ENCODE measurements at places on chromosomes 1 and 21.

DNA sequence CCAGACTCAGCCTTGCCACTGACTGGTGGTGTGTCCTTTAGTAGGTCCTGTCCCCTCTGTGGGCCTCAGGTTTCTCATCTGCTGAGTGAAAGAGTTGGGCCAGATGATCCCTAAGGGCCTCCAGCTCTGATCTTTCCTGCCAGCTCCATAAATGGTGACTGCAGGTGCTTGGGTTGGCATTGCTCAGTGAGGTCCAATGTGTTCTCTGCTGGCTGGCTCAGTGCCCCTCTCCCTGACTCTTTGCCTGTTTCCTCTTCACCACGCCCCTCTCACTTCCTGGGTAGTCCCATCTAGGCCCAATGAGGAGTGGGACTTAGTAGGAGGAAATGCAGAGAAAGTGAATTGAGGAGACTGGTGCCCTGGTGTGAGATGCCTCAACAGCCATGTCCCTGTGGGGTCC, 36.6 kb downstream of the UBE2T start:
- no peak for DNase-seq

GRCh38 chr1:236035681-236036101, 29.2 kb downstream of the NID1 start:
- no peak for DNase-seq

DNA sequence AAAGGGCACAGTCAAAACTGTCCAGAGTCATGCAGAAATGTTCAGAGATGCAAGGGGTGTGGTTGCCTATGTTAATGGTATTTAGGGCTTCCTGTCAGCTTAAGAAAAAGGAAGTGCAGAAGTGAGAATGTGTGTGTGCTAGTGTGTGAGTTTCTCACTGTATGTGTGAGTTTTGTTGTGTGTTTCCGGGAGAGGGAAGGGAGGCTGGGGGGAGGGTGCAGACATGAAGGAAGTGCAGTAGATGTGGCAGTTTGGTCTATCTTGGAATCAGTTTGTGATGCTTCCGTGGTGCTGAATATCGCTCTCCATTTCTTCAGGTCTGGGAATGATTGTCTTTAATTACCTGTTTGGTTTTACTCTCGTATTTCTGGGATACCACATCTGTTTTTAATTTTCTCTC, 16.5 kb upstream of the ATP6V1G3 start:
- DNase-seq, result peak; percentile 81

DNA sequence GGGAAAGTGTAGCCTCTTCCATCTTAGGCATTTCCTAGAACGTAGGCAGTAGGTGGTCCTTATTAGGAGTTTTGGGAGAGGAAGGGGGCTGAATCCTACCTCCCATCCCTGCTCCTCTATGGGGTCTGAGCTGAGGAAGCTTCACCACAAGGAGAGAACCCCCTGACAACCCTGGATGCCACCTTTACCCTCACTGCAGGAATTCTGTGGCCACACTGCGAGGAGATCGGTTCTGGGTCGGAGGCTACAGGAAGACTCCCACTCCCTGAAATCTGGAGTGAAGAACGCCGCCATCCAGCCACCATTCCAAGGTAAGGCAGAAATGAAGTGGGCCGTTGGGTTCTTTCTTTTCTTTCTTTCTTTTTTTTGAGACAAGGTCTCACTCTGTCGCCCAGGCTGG, 1.5 kb downstream of the MX1 start:
- DNase-seq, result no peak

- DNase-seq, result no peak
Observed at GRCh38 chr1:171850651-171851350, 9.5 kb downstream of the DNM3 start.

GRCh38 chr1:157088607-157089006, 11.0 kb downstream of the ETV3L start:
- DNase-seq, result no peak

DNA sequence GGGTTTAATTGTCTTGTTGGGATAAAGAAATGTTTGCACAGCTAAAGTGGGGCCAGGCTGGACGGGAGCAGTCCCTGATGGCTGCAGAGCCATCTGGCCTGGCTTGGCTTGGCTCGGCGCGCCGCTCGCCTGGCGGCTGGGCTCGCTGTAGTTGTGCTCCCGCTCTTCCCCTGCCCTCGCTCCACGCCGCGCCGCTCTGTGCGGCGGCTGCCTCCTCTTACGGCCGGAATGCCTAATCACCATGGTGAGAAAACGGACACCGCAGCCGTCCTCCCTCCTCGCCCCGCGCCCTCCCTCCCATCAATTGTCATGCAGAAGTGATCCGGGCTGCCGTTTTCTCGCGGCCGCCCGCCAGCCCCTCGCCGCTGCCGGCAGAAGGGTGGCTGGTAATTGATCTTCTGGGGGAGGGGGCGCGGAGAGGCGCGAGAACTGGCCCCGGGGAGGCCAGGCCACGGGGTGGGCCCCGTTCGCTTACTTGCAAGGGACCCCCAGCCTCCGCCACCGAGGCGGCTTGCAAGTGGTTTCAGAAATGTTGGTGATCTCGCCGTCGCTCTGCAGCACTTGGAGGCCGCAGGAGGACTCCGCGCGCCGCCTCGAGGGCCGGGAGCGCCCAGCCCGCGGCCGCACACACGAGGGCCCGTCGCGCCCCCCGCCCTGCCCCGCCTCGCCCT, 12.4 kb downstream of the RNF220 start:
- no peak for DNase-seq

DNA sequence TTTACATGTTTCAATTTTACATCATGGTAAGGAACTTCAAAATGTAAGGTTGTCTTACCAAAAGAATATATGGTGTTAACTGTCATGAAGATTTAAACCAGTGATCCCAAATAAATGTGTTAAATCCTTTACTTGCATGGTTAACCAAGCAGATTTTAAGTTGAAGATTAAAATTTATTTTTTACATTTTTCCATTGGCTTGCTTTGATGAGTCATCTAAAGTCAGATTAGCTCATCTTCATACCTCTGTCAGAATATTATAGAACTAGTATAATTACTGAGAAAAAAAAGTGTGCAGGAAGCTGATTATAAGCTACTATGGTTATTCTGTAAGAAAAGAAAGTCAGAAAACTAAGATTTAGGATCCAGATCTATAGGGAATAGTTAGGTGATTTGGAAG, 95.3 kb upstream of the DPH5 start:
- DNase-seq, result no peak

DNA sequence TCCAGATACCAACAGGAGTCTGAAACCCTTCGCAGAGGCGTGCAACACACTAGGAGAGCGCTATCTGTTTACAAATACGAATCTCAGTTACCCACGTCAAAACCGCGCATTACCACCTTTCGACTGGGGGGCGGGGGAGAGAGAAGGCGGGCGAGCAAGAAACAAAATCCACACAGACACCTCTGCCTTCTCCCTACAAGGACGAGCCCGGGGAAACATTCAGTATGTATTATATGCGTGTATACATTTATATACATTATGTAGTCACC, 722 bp downstream of the TUT4 start:
- peak; percentile 77 for DNase-seq

GRCh38 chr1:217528271-217528670, 102.6 kb downstream of the GPATCH2 start:
- DNase-seq, result no peak

- no peak for DNase-seq
Observed at GRCh38 chr1:113283914-113284313, 106.4 kb upstream of the MAGI3 start.

DNA sequence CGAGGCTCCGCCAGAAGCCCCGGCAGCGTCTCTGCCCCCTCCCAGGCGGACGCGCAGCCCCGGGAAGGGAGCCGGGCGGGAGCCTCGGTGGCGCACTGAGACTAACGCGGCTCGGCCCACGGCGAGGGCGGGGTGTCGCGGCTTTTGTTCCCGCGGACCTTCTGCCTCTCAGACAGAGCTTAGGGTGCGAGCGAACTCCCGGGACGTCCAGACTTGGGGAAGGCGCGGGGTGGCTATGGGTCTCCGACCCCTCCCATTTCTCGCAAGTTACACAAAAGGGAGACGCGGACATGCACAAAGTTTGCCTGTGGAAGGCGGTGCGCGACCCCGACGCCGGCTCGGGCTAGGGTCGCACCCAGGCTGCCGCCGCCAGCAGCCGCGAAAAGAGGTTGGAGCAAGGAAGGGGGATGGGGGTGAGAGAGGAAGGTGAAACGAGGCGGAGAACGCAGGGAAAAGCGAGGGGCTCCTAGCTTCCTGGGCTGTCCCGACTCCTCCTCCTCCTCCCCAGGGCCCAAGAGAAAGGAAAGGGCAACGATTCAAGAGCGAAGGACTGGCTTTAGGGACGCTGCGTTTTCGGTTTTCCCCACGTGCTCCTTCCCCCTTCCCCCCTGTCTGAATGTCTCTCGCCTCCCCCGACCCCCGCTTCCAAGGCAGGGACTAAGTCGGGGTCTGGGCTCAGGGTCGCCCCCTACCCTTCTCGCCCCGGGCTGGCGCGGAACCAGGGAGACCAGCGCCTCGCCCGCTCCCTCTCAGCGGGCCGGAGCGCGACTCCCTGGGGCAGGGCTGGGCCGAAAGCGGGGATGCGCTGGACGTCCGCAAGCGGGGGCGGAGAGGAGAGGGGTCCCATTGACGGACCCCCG, 729 bp downstream of the APP start:
- peak; percentile 64 for DNase-seq

DNA sequence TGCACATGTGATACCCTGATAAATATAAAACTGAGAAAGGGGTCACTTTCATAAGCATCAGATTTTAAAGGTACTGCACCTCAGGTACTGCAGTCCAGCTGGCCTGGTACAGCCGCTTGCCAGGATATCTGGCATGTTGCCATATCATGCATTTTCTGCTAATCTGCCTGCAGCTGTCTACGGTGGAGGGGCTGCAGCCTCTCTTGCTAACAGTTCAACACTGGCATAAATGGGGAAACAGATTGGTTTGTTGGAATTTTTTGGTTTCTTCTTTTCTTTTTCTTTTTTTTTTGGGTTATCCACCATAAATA, 71.5 kb downstream of the MIS18A start:
- DNase-seq, result no peak

GRCh38 chr1:78359666-78360065, 131.1 kb upstream of the PTGFR start:
- DNase-seq, result no peak

GRCh38 chr21:20882462-20883407, 115.5 kb upstream of the NCAM2 start:
- peak; percentile 13 for DNase-seq

DNA sequence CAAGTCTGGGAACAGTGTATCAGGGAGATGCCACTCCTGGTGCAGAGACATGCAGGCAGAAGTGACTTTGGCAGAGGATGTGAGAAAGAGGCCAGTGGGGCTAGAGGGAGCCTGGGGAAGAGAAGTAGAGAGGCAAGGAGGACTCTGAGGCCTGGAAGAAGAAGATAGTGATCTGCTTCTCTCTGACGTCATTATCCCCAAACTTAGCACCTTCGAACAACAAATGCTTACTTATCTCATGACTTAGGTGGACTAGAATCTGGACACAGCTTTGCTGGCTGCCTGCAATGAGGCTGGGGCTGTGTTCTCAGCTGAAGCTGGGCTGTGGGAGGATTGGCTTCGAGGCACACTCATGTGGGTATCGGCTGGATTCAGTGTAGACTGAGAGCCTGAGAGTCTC, 44.5 kb upstream of the ZNF678 start:
- DNase-seq, result no peak

DNA sequence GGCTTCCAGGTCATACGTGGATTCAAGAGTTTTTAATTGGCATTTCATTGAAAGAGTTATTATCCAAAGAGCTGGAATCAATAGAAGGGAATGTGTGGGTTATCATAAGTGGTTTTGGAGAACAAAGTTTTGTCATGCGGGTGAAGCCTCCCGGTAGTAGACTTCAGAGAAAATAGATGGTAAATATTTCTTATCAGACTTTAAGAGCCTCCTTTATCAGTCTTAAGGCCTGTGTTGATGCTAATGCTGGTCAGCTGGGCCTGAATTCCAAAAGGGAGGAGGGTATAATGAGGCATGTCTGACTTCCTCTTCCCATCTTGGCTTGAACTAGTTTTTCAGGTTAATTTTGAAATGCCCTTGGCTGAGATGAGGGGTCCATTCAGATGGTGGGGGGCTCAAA, 89.7 kb downstream of the ITSN1 start:
- no peak for DNase-seq

- no peak for DNase-seq
Observed at GRCh38 chr1:47536646-47537118, 98.8 kb downstream of the FOXD2 start.

- DNase-seq, result peak; percentile 62
Observed at GRCh38 chr1:234600418-234601281, 9.3 kb downstream of the IRF2BP2 start.

DNA sequence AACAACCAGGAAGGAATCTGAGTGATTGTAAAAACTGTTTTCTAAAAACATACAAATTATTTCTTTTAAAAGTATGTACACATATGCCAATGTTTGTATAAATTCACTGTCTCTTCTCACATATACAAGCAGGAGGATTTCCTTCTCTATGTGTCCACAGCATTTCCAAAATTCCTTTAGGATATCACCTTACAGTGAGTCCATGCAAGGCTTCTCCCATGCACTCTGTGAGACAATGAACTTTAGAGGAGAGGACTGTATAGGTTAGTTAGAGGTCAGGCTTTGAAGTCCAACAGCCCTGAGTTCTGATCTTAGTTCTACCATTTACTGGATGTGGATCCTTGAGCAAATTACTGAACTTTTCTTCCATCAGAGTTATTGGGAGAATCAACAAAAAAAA, 34.1 kb upstream of the USH2A start:
- DNase-seq, result no peak

DNA sequence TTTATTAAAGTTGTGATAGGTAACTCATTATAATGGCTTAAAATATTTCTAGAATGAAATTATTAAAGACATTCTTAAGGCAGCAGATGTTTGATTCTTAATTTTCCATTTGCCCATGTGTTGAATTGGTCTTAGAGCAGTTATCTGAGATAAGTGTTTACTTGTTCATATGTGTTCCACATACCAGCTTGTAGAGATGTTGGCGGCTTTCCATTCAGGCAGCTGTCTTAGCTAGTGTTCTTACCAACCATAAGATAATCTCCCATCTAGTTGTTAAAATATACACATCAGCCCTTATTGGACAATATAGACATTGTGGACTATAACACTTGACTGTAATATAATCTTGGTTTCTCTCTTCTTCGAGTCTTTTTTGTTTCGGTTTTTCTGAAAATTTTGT, 1372.9 kb upstream of the ADGRL2 start:
- DNase-seq, result no peak

- DNase-seq, result no peak
Observed at GRCh38 chr1:225519166-225519863, 91.5 kb upstream of the LBR start.
